ENCODE measurements at places on chromosomes 3 and 15. TPM values are rescaled to one million over a fixed set of nuclear protein-coding genes. Genes with fewer than 3 reads are reported as not detected.

Gene TMEM108
- not detected for polyA plus RNA-seq

GRCh38 chr3:15558581-15558980 is 37.1 kb upstream of the COLQ start:
- H3K4me3 ChIP-seq = no peak overlapping the region
- no peak for DNase-seq
- H3K36me3 ChIP-seq = peaks cover 6% of the 10 kb centered on the region
- no peaks in the 10 kb centered on the region for H3K4me1 ChIP-seq

GRCh38 chr3:61425356-61425755 is 136.0 kb upstream of the PTPRG start:
- no peak overlapping the region for H3K4me3 ChIP-seq
- H3K27me3 ChIP-seq = peaks cover 2% of the 10 kb centered on the region
- H3K27ac ChIP-seq = no peak overlapping the region
- H3K36me3 ChIP-seq = no peaks in the 10 kb centered on the region

DNA sequence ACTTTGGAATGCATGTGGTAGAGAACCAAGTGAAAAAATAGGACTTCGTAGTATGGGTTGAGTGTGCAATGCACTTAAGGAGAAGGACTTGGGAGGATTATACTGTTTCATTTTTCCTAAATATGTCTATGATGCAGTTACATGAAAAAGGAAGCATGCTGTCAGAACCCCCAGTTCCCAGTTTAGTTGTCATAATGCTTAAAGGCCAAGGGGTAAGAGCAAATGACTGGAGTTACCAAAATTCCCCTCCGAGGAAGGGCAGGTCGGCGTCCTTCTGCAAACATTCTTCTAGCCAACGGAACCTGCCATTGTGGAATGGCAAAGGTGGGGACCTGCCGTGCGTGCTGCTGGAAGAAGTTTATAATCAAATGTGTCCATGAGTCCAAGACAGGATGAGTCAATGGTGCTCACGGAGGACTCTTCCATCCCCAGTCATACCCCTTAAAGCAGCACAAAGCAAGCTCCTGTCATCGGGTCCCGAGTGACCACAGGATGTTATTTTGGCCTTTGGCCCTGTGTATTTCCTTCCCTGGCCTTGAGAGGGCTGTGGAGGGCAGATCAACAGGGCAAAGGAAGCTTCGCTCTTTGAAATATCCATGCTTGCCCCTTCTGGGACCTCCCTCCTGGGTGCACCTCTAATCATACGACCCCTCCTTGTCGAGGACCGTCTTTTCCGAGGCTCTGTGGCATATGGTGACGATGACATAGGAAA is 93.2 kb downstream of the SLCO3A1 start:
- H3K4me1 ChIP-seq = peaks cover 2% of the 10 kb centered on the region
- H3K27me3 ChIP-seq = no peaks in the 10 kb centered on the region
- no peaks in the 10 kb centered on the region for H3K36me3 ChIP-seq
- H3K27ac ChIP-seq = peak overlapping the region; percentile 50
- H3K4me3 ChIP-seq = no peak overlapping the region

DNA sequence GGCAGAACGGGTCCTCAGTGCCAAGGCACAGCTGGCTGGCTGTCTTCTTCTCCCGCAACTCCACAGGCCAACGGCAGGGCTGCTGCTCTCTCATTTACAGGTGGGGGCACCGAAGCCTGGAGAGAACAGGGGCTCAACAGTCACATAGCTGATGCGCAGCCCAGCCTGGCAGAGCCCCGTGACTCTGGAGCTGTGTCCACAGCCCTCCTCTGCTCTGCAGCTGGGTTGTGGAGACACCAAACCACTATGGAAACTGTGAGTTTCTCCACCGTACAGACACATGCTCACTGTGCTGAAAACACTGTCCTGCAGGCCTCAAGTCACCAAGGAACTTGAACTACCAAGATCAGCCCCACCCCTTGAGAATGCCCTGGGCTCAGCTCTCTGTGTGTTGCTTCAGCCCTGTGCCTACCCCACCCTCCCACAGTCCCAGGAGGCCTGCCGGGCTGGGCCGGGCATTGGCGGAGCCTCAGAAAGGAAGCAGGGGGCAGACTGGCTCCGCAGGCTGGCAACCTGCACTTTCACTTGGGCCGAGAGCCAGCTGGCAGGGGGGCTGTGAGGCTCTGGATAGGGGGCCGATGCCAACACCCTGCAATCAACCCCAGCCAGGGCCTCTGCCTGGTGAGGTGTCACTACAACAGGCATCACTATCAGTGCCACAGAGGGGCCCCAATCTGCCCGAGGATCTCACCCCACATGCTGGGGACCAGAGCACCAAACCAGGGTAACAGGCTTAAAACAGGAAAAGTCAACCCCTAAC is 113.7 kb upstream of the RPL32 start:
- H3K27me3 ChIP-seq = no peaks in the 10 kb centered on the region
- H3K4me1 ChIP-seq = no peaks in the 10 kb centered on the region
- DNase-seq = peak; percentile 78

DNA sequence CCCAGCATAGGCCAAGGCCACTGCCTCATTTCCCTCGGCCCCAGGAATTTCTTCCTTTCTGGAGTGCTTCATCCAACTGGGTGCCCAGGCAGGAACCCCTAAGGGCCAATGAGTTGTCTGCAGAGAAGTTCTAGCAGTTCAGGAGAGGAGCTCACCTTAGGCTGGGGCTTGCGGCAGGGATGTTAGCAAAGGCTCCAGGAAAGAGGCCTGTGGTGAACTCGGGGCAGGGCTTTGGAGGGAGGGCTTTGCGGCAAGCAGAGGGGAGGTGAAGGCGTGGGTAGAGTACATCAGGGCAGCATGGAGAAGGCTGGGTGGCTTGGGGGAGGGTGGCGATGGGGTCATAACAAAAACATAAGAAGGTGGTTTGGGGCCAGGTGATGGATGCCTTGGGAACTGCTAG is 1.1 kb downstream of the GHRL start:
- H3K27ac ChIP-seq = no peak overlapping the region
- no peaks in the 10 kb centered on the region for H3K27me3 ChIP-seq
- DNase-seq = no peak
- peaks cover 60% of the 10 kb centered on the region for H3K36me3 ChIP-seq
- H3K4me1 ChIP-seq = peaks cover 9% of the 10 kb centered on the region

- no peak for DNase-seq
- H3K4me1 ChIP-seq = peaks cover 5% of the 10 kb centered on the region
- no peaks in the 10 kb centered on the region for H3K36me3 ChIP-seq
- H3K27ac ChIP-seq = no peak overlapping the region
- no peak overlapping the region for H3K4me3 ChIP-seq
These were observed 557.6 kb downstream of the MAGI1 start for GRCh38 chr3:65481085-65481484.
